ENCODE measurements at places on chromosomes 1 and 21.

DNA sequence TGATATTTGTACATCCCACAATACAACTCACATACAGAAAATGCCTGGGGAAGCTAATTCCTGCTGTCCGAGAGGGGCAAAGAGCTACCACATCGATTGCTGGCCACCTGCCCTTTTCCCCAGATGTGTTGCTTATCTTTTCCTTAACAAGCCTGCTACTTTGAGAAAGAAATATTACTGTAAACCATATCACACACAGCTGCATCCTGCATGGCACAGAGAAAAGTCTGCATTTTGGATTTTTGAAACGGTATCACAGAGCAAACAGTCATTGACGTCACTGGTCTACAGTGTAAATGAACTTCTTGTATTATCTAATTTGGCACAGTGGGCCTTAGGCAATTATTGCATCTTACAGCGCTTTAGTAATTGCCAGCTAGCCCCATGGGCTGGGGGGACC, 164.7 kb downstream of the CLIC6 start:
- DNase-seq: no peak

DNA sequence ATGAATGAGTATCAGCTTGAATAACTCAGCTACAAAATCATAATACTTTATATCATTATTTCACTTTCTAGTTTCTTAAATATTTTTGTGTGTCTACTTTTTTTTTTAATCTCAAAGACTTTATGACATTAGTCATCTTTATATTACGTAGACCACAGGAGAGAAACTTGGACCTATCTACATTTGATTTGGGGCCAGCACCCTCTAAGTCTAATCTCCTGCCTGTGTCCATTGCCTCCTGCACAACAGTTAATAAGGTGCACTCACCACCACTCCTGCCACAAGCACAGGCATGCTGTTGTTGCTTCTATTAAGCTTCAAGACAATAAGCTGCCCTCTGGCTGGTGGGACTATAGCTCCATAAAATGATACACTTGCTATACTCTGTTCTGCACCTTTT, 70.4 kb downstream of the DIRAS3 start:
- DNase-seq: no peak

DNA sequence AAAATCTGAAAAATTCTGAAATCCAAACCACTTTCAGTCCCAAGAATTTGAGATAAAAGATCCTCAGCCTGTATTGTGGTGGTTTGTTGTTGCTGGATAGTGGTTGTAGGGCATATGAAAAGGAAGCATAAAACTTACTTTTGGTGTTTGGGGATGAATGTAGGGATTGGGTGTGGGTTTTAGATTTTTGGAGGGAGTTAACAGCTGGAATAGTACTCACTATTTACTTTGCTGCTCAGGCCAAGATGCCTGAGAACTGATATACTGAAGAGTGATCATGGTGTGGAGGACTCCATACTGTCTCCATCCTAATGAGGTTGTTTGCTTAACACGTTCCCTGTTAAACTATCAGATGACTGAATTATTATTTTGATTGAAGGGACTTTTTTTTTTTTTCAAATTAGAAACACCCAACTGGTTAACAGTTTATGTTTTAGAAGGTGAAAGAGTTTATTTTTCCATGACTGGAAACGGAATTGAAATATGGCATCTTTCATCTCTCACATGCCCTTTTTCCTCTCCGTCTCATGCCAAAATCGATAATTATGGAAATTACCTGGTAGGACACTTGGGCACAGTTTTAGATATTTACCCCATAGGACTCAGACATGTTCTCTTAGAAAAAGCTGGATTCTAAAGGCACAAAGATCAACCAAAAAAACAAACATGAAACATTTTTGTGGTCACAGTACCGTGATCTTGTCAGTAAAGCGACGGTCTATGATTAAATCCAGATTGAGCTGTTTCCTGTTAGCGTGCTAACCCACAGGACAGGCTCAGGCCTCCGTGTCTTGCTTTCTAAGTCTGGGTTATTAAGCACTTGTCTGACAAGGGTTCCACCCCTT, 37.3 kb downstream of the RGL1 start:
- no peak for DNase-seq

DNA sequence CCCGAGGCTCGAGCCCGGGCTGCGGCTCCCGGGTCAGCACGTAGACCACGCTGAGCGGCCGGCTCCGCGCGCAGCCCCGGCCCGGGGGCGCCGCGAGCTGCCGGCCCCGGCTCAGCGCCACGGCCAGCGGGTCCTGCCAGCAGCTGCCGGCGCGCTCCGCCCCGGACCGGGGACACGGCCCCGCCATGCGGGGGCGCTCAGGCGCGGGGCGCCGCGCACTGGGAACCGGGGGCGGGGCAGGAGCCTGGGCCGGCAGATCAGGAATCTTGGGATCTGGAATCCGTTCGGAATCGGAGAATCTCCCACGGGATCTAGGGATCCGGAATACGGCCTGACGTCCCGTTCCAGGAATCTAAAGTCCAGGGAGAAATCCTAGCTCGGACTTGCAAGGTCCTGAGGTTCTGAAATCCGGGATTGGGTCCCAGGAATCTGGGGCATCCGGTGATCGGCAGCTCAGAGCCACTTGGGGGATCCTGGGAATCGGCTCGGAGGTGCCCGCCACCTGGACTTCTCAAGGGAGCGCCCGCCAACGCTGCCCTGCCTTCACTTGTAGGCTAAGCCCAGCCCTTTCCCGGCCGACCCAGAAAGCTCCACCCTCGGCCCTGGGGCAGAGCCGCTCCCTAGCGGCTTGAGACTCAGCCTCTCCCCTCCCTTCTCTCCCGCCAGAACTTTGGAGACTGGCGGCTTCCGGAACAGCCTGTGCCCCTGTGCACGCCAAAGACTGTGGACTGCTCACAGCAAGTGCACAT, at the start of gene MAP3K6:
Gene MAP3K6 (minus strand): TSS at position 551 of the 749 bp plus-strand sequence. CDS start 364 bp downstream, at position 187.
- peak; percentile 45 for DNase-seq

DNA sequence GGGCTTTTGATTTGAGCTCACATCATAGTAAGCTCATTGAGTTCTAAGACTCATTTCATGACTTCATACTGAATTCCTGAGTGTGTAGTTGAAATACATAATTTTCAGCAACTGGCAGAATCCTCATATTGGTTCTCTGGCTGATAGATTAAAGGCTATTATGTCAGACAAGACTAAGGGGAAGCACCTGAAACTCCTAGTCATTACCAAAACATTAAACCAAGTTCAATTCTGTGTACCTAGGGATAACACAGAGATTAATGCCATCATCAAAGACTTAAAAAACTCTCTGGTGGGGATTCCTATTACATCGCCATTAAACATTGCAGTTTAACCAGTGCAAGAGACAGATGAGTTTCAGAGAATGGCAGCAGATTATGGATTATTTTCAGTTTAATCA, 339.1 kb downstream of the PTPRC start:
- no peak for DNase-seq

- DNase-seq: no peak
These were observed 1033.7 kb downstream of the KCNT2 start for GRCh38 chr1:195574511-195574910.

- no peak for DNase-seq
These were observed 141.2 kb downstream of the VPS13D start for GRCh38 chr1:12371053-12371452.

DNA sequence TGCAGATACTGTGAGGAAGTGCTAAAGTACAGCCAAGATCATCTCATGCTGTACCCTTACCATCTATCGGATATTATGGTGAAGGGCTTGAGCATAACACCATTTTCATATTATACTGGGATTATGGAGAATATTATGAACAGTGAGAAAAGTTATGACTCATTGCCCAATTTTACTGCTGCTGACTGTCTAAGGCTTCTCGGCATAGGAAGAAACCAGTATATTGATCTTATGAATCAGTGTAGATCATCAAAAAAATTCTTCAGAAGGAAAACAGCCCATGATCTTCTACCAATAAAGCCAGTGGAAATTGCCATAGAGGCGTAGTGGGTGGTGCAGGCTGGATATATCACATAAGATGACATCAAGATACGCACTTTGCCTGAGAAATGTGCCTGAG, 47.7 kb downstream of the PPIAL4G start:
- DNase-seq: no peak

- no peak for DNase-seq
These were observed 173.0 kb upstream of the LYPLAL1 start for GRCh38 chr1:219000631-219001030.

DNA sequence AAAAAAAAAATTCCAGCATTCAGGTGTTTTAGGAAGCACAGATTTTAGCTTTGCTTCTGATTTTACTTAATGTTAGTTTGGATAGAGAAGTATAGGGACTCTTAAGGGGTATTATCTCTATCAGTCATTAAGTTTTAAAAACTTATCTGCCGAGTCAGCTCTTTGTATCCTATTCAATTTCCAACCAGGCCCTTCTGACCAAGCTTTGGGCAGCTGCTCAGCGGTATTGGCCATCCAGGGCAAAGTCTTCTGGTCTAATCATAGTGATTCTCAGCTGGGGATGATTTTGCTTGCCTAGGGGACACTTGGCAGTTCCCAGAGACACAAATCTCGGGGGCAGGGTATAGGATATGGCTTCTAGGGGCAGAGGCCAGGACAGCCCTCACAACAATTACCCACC, 47.6 kb downstream of the BACH1 start:
- no peak for DNase-seq

DNA sequence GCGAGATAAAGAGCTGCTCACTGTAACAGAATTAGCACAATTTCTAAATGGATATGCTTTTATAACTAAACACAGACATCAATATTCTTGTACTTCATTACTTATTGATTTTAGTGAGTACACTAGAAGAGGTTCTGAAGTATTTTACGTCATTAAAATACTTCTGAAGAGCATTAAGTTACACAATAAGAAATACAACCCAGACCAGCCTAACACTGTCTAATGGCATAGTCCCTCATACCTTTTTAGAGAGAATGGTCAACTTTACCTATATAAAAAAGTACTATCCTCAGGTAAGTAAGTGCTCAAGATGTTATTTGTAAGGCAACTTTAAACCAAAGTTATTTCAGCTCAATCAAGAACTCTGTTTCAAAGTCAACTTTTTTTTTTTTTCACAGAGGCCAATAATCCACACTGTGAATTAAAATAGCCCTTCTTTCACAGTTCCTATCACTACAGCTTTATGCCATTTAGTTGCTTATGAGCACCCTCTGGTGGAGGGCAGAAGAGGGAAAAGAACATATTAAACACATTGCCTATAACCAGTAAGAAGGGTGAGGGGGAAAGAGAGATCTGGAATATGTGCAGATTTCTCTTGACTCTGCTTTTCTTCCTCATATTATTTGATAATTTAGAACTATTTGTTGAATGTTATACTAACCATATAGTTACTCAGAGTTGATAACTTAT, 182.1 kb upstream of the DMRTA2 start:
- DNase-seq: peak; percentile 32

DNA sequence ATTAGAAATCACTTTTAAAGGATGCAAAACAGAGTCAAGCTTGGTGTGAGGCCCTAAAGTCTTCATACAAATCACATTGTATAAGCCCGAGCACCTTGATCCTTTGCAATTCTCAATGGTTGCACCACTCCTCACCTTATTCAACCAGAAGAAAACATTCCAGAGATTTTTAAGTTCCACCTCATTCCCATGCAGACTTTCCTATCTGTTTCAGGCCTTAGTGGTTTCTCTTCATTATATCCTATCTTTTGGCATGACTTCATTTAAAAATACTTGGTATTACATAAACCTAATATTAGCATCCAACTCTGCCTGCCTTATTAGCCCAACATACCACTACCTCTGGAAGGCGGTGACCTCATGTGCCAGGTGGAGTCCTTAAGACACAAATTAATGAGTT, 9.3 kb upstream of the GREM2 start:
- DNase-seq: no peak

- DNase-seq: no peak
These were observed 7.4 kb upstream of the HYI start for GRCh38 chr1:43460988-43461693.

DNA sequence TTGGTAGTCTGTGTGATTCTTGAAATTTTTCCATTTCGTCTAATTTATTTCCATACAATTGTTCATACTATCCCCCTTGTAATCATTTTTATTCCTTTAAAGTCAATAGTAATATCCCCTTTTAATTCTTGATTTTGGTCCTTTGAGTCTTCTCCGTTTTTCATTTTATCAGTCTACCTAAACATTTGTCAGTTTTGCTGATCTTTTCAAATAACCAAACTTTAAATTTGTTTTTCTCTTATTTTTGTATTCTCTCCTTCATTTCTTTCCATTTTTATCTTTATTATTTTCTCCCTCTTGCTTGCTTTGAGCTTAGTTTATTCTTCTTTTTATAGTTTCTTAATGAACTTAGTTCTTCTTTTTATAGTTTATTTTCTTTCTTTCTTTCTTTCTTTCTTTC, 21.1 kb upstream of the SLAMF1 start:
- no peak for DNase-seq

DNA sequence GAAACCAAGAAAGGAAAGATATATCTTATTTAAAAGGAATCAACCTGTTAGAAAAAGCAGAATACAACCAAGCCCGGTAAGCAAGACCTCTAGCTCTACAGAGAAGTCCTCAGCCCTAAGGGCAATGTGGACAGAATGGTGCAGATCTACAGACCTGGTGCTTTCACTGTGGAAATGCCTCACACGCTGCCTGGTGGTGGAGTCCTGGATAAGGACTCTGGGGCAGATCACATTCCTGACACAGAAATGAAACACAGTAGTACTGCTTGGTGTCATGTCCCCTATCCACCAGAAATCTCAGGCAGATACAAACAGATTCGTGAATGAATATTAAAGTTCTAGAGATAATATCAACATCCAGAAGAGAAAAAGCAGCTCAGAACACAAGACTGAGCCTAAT, 6.8 kb downstream of the CNN3 start:
- DNase-seq: no peak

DNA sequence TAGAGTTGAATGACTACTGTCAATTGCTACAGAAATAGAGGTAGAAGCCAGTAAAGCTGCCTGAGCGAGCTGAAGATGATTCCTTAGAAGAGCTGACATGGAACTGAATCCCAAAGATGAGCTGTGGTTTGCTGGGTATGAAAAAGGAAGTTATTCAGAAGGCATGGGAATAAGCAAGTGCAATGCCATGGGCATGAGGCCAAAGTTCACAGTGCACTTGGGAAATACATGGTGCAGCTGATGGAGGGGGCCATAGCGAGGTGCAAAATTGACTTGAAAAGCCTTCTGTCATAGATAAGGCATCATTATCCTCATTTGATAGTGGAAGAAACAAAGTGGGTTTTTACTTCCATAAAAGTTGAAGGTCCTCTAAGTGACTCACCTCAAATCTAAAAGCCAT, 88.6 kb downstream of the NEK7 start:
- no peak for DNase-seq
